G401 (cell line): ENCODE measurements at places on chromosomes 2 and 18.

- DNase-seq = peak; percentile 80
Measured at GRCh38 chr2:86632672-86633071, 9.0 kb upstream of the RNF103 start.

GRCh38 chr2:191942739-191943103 lies 95.8 kb upstream of the CAVIN2 start:
- DNase-seq = no peak

GRCh38 chr2:177529166-177529565 lies 136.6 kb downstream of the AGPS start:
- no peak for DNase-seq

- no peak for DNase-seq
Measured at GRCh38 chr2:127365211-127365643, 22.5 kb downstream of the MAP3K2 start.

DNA sequence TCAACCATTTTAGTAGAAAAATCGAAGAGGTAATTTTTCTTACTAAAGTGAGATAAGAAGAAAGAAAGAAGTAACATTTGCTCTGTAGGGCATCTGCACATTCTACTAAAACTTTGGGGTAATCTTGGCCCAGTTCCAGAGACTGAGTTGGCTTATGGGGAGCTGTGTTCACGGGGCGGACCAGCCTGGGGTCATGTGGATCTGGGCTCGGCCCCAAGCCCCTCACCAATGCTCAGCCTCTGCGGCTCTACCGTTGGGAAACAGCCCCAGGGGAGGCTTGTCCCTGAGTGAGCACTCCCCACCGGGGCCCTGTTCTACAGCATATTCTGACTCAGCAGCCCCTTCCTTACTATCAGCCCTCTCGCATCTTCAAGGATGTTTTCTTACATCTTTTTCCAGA lies 132.3 kb downstream of the RTP5 start:
- no peak for DNase-seq

GRCh38 chr2:170836027-170836426 lies 19.3 kb downstream of the GAD1 start:
- DNase-seq = no peak

DNA sequence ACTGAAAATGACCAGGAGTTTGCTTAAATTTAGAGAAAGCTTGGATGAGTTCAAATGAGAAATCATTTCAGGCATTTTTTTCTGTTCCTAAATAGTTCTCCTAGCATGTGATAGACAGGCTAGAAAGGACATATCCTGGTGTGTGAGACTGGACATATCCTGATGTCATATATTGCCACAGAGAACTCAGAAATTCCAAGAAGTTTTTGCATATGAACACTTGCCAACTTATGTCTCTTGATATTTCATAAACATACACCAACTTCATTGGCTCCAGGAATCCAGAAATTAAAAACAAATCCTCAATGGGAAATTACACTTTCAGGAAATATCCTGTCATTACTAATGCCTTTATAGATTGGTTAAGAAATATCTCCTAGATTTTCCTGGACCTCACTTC lies 2.9 kb upstream of the SERPINB4 start:
- no peak for DNase-seq

DNA sequence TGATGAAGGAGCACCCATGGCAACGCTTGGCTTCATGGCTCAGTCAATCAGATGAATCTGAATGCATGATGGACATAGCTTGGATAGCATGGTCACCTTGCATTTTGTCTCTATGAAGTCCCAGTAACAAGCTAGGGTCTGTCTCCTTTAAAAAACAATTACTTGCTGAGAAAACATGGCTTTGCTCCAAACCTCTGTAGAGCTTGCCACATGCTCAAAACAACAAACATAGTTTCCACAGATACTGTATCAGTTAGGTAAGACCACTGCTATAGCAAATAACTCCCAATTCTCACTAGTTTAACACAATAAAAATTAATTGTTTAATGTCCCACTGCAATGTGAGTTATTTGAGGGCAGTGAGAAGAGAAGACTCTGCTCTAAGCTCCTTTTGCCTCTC lies 401.0 kb downstream of the IRS1 start:
- no peak for DNase-seq
